ENCODE measurements at places on chromosomes 16 and 17.

GRCh38 chr16:19123535-19124178 lies 9.9 kb downstream of the ITPRIPL2 start:
- no peak for DNase-seq

DNA sequence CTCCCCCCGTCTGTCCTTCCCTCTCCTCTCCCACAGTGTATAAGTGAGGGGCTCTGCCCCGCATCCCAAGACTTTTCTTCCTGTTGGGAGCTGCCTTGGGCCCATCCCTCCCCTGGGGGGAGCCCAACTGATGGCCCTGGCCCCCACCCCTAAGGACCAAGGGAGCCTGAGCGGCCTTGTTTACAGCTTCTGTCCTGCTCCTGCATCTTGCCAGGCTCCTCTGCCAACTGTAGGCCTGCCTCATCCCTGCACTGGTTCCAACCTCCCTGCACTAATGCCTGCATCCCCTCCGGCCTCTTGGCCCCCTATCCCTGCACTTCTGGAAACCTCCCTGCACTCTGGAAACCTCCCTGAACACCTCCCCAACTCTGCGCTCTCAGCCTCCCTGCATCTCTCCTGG lies 1.4 kb upstream of the PAGR1 start:
- no peak for DNase-seq

DNA sequence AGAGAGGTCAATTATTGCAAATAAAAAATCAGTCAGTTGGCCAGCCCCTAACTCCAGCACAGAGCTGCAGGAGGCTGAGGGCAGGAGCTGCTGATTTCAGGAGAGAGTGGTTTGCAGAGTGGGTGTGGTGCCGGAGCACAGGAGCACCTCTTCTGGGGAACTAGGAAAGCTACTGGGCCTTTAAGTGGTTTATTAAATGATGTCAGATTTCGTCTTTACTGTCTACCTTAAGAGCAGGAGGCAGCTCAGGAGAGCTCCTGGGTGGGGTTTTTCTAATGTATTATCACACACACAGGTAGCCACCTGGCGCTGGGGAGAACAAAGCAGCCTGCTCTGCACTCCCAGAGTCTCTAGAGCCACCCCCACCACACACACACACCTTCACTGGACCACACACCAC lies 11.5 kb upstream of the HAS3 start:
- no peak for DNase-seq

DNA sequence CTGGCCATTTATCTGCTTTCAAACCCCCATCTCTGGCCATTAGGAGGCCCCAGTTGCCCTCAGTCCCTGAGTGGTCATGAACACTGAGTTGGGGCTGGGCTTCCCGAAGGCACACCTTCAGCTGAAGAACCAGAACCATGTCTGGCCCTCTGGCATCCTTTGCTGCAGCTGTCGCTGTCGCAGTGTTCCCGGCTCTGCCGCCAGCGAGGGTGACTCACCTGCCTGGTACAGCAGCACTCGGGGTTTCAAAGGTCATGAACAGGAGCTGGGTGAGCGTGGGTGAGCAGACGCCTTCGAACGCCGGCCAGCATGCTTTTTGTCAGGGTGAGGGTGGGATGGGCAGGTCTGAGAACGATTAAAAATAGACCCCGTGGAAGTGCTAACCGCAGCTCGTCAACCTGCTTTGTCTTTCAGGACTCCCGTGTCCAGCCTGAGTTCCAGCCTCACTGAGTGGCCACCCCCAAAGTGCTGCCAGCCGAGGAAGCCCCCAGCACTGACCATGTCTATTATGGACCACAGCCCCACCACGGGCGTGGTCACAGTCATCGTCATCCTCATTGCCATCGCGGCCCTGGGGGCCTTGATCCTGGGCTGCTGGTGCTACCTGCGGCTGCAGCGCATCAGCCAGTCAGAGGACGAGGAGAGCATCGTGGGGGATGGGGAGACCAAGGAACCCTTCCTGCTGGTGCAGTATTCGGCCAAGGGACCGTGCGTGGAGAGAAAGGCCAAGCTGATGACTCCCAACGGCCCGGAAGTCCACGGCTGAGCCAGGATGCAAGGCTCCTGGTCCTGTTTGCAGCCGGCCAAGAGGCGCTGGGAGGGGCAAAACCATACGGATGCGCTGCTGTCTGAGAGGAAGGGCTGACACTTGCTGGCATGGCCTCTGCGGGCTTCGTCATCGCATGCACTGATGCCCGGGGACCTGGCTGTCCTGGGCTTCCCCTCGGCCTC lies 7.6 kb downstream of the SNN start:
- no peak for DNase-seq

DNA sequence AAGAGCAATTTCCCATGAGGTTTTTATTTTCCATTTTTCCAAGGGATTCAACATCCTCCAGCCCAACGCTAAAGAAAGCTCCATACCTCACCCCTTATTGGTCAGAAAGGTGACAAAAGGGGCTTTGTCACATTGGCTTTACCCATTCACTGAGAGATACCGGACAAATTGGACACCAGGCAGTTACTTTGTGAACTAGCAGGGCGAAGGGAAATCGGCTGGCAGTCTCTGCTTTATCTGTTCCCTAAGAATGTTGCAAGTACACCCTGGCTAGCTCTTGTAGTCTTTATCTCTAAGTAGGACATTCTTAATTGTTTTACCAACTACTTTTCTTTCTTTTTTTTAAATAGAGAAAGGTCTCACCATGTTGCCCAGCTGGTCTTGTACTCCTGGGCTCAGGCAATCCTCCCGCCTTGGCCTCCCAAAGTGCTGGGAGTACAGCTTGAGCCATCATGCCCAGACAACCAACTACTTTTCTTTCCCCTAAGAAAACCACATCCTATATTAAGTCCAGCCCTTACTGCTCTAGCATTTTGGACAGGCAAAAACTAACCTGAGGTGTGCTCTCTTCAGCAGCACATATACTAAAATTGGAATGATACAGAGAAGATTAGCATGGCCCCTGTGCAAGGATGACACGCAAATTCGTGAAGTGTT lies 16.8 kb downstream of the PRPSAP1 start:
- DNase-seq = no peak
